Jurkat, Clone E6-1 (cell line): ENCODE measurements at places on chromosomes 1 and 21.
A peak's percentile ranks its signal among the peaks of the same experiment; 100 is the strongest.

- no peak for DNase-seq
Observed at GRCh38 chr1:163912170-163912884, 590.6 kb downstream of the NUF2 start.

DNA sequence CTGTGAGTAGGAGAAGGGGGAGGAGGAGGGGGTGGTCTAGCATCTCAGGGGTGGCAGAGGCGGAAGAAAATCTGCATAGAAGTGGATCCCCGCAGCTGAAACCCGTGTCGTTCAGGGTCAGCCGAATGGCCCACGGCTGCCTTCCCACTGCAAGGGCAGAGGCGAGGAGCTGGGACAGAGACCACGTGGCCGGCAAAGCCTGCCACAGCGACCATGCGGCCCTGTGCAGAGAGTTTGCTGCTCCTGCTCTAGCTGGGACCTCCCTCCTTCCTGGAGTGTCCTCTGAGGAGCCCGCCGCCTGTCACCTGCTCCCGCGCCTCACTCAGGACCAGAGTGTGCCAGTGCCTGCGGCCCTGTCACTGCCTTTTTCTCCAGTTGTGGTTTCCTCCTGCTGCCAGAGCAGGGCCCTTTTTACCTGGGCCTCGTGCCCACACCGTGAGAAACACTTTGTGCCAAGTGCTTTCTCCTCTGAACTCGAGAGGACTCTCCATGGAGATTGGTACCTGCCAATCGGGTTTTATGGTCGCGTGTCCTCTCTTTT, 5.4 kb upstream of the TRPM2 start:
- peak; percentile 32 for DNase-seq

- no peak for DNase-seq
Observed at GRCh38 chr1:30511106-30511505, 212.3 kb downstream of the MATN1 start.

GRCh38 chr1:214192825-214193643, 87.9 kb upstream of the SMYD2 start:
- no peak for DNase-seq

DNA sequence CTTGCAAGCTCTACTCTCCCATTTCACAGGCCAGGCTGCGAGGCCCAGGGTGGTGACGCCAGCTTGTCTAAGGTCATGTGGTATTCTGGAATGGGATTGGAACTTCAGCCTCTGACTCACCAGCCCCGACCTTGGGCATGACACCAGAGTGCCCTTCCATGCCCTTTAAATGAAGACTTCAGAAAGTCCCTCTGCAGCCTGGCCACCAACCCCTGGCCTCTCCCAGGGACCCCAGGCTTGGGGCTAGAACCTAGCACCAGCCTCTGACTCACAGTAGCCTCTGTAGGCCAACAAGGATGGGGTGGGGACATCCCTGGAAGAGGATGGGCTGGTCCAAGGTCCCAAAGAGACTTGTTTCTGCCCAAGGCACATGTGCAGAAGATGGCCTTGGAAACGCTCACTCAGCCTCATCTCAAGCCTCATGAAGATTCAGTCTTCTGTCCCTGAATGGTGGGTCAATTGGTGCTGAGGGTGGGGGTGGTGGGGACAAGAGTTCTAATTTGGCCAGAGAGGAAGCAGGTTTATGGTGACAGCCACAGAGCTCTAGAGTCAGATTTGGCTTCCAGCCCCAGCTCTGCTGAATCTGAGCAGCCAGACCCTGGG, 36.1 kb upstream of the RUNX3 start:
- no peak for DNase-seq

DNA sequence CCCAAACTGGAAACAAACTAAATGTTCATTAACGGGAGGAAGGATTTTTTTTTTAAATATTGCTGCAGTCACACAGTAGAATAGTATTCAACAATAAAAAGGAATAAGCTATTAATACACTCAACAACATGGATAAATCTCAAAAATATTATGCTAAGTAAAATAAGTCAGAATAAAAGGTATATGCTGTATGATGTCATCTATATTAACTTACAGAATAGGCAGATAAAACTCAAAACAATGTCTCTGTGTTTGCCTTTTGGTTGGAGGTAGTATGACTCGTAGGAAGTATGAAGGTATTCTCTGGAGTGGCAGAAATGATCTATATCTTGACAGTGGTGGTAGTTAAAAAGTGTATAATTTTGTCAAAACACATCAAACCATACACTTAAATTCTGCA, 6.1 kb upstream of the ST6GALNAC5 start:
- DNase-seq, result no peak

- DNase-seq, result peak; percentile 46
Observed at GRCh38 chr1:234114648-234115307, 210.3 kb downstream of the SLC35F3 start.

GRCh38 chr1:173429471-173430402, 47.4 kb upstream of the PRDX6 start:
- DNase-seq, result peak; percentile 60

DNA sequence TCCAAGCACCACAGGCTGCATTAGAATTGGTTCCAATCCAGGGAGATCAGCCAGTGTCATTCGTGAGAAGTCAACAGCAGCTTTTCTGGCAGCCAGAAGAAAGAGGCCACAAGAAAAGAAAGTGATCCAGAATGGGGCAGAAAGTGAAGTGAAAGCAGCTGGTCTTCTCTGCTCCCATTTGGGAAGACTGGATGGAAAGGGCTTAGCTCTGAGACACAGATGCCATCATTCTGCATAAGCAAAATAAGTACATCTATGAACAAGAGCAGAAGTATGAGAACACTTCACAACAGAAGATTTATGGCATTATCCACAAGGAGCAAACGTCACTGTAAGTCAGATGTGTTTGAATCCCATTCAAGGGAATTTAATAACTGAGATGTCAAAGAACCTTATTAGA, 326.5 kb upstream of the ESRRG start:
- DNase-seq, result no peak

DNA sequence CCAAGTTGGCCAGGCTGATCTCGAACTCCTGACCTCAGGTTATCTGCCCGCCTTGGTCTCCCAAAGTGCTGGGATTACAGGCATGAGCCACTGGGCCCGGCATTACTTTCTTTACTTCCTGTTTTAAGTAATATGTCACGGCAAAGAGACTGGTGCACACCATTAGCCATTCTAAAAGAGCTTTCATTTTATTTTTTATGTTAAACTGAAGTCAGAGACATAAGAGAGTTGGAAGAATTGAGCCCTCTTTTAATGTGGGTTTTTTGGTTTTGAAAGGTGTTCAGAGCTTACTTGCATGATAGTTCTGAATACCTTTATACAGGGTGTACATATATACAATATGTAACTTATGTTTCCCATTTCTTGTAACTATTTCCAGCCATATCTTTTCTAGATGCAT, 14.3 kb downstream of the CENPF start:
- peak; percentile 72 for DNase-seq

- no peak for DNase-seq
Observed at GRCh38 chr1:55931081-55931940, 648.1 kb downstream of the PLPP3 start.

GRCh38 chr1:91557039-91557690, 56.5 kb downstream of the CDC7 start:
- no peak for DNase-seq

- no peak for DNase-seq
Observed at GRCh38 chr1:242243472-242243871, 244.6 kb upstream of the MAP1LC3C start.

GRCh38 chr1:10979483-10979920, 33.0 kb upstream of the TARDBP start:
- DNase-seq, result no peak

GRCh38 chr1:116006486-116006964, 30.2 kb downstream of the SLC22A15 start:
- DNase-seq, result no peak
